ENCODE measurements at places on chromosomes 6 and 20. TPM values are rescaled to one million over a fixed set of nuclear protein-coding genes. Genes with fewer than 3 reads are reported as not detected.

Gene SLC25A27
- total RNA-seq, result 0.83 TPM

Gene HLA-DRA
- total RNA-seq, result not detected

Gene NKAPL
- total RNA-seq, result not detected

Gene NXT1
- total RNA-seq, result 53.2 TPM

Gene OR2W1
- not detected for total RNA-seq

All from A549 treated with Mapracorat at 1 μM for 4 hours (cell line).